ENCODE measurements at places on chromosomes 12 and 14.

DNA sequence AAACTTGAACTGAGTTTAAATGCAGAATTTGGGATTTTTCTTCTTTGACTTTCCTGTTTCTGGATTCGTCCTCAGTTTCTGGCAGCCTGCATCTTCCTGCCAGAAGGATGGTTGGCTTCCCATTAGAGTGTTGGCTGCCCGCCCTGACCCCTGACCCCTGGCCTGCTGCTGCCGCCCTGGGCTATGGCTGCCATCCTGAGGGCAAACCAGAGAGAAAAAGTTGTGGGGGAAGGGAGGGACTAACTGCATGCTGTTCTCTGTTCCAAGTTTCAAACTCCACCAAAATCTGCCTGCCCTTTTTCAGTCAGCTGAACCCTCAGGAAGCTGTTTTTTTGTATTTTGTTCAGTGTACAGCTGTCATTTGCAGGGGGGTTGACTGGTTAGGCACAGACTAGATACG is 48.4 kb downstream of the FNTB start:
- DNase-seq = no peak

DNA sequence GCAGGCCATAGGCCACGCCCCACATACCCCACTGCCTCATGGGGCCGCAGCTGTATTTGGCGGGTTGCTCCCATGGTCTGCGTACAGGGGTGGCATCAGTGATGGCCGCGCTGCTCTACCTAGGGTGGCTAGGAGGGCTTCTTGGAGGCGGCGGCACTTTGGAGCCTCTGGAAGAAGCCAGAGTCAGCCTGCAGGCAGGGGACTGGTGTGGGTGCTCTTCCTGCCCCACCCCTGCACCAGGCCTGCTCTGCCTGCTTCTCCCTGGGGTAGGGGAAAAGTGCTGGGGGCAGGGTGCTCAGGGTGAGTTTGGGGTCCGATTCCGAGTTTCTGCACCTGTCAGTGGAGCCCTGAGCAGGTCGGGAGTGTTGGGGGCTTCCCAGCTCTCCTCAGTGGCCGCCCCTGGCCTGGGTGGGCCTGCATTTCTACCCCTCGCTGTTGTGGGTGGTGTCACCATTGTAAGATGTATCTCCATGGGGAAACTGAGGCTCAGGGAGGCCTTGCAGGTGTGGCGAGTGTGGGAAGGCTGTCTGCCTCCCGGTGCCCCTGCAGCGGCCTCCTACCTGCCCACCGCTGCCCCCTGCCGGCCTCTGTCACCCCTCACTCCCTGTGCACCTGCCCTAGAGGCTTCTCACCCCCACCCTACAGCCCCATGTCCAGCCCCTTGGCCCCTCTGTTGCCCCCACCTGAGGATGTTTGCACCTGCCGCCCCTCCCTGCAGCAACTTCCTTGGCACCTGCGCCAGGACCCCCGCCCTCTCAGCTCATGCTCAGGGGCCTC is 5.5 kb downstream of the CEP170B start:
- no peak for DNase-seq

DNA sequence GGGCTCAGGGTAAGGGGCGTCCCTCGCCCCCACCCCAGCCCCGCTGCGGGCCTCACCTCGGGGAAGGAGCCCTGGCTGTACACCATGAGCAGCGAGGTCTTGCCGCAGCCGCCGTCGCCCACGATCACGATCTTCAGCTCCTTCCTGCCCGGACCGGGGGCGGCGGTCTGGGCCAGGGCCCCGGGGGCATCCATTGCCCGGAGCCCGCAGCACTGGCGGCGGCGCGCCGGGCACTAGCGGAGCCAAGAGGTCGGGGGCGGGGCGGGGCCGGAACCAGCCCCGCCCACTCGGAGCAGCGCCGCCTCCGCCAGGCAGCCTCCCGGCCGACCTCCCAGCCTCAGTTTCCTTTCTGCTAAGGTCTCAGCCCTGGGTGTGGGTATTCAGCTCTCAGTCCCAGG is at the start of gene RHOF:
TSS of gene RHOF (minus strand) at position 249 of the 398 bp plus-strand sequence. CDS start at position 194, 55 bp downstream.
- no peak for DNase-seq

DNA sequence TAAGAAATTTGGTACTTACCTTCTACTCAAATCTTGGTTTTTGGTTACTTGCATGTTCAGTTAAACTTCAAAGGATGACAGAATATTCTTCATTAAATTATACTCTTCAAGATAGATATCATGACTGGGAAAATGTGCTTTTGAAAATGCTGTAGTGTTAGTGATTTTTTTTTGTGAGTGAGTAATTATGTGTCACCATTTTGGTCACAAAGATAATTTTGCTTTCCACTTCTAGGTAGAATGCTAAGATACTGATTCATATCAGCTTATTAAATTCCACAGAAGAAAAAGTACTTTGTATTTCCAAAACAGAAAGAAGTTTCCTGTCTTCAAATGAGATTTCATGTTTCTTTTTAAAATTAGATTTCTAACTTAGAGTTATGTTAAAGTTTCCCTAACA is 61.2 kb downstream of the ATXN7L3B start:
- DNase-seq = no peak

DNA sequence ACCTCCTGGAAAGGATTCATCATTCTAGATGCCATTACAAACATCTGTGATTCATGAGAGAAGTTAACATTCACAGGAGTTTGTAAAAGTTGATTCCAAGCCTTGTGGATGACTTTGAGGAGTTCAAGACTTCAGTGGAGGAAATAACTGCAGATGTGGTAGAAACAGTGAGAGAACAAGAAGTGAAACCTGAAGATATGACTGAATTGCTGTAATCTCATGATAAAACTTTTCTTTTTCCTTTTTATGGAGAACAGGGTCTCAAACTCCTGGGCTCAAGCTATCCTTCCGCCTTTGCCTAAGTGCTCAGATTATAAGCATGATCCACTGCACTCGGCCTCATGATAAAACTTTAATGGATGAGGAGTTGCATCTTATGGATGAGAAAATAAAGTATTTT is 64.5 kb upstream of the GTF2A1 start:
- DNase-seq = no peak
